Colonic mucosa (tissue), 4 donors: ENCODE measurements at places on chromosomes 1 and 21.

- H3K27ac ChIP-seq: peak overlapping the region; percentile 43
- H3K36me3 ChIP-seq: no peaks in the 10 kb centered on the region
- no peaks in the 10 kb centered on the region for H3K4me1 ChIP-seq
- peak overlapping the region; percentile 40 for H3K4me3 ChIP-seq
- peaks cover 25% of the 10 kb centered on the region for H3K27me3 ChIP-seq
- no peak for DNase-seq
These were observed 1.5 kb downstream of the TGFB2 start for GRCh38 chr1:218346391-218347204.

GRCh38 chr1:17851056-17851455 lies 95.9 kb downstream of the ACTL8 start:
- H3K36me3 ChIP-seq: no peaks in the 10 kb centered on the region
- H3K27ac ChIP-seq: no peak overlapping the region
- no peaks in the 10 kb centered on the region for H3K27me3 ChIP-seq
- H3K4me1 ChIP-seq: no peaks in the 10 kb centered on the region
- H3K4me3 ChIP-seq: no peak overlapping the region

DNA sequence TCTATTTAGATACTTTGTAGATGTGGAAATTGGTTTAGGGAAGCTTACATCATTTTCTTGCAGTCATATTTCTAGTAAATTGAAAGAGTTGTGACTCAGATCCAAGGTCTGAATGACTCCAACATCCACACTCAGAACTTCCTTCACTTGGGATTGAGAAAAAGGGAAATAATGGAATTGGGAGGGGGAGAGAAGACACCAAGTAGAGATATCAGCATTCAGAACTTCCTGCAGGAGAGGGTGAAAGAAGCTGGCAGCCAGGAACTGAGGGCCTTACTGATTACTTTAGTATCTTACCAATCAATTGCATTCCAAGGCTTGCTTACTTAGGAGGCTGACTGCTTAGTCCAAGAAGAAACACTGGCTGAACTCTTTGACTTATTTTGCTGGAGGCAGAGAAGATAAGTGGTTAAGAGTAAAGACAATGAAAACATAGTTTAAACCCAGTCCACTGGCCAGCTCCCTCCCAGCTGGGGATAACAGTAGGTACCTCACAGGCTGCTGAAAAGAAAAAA lies 21.7 kb downstream of the APP start:
- no peak for DNase-seq
- no peaks in the 10 kb centered on the region for H3K27me3 ChIP-seq
- H3K36me3 ChIP-seq: no peaks in the 10 kb centered on the region

DNA sequence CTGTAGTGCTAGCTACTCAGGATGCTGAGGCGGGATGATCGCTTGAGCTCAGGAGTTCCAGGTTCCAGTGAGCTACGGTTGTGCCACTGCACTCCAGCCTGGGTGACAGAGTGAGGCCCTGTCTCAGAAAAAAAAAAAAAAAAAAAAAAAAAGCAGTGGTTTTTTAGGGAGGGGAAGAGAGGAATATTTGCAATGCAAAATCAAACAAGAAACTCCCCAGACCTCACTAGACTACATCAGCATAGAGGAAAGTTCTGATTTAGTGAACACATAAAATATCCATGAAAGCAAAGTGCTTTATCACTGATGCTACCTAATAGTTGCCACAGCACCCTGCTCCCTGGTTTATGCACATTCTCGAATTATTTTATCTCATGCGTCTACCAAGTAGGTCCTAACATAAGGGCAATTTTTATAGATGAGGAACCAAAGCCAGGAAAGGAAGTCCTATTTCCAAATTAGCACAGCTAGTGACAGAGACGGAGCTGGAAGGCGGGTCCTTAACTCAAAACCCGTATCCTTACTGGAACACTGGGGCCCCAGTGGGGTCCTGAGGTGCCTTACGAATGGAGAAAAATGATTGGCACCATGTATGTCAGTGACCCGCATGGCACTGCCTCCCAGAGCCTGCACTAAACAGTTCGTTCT lies 50.7 kb upstream of the GPR157 start:
- peaks cover 5% of the 10 kb centered on the region for H3K27me3 ChIP-seq
- H3K4me1 ChIP-seq: peaks cover 14% of the 10 kb centered on the region
- DNase-seq: no peak
- peak overlapping the region; percentile 18 for H3K27ac ChIP-seq

- H3K36me3 ChIP-seq: no peaks in the 10 kb centered on the region
- DNase-seq: no peak
- no peaks in the 10 kb centered on the region for H3K27me3 ChIP-seq
These were observed 33.3 kb upstream of the CNTN2 start for GRCh38 chr1:205009670-205010069.

- H3K27ac ChIP-seq: no peak overlapping the region
- no peaks in the 10 kb centered on the region for H3K27me3 ChIP-seq
- H3K4me1 ChIP-seq: no peaks in the 10 kb centered on the region
- DNase-seq: no peak
- H3K4me3 ChIP-seq: no peak overlapping the region
These were observed 49.8 kb downstream of the KCNJ15 start for GRCh38 chr21:38306433-38307141.

DNA sequence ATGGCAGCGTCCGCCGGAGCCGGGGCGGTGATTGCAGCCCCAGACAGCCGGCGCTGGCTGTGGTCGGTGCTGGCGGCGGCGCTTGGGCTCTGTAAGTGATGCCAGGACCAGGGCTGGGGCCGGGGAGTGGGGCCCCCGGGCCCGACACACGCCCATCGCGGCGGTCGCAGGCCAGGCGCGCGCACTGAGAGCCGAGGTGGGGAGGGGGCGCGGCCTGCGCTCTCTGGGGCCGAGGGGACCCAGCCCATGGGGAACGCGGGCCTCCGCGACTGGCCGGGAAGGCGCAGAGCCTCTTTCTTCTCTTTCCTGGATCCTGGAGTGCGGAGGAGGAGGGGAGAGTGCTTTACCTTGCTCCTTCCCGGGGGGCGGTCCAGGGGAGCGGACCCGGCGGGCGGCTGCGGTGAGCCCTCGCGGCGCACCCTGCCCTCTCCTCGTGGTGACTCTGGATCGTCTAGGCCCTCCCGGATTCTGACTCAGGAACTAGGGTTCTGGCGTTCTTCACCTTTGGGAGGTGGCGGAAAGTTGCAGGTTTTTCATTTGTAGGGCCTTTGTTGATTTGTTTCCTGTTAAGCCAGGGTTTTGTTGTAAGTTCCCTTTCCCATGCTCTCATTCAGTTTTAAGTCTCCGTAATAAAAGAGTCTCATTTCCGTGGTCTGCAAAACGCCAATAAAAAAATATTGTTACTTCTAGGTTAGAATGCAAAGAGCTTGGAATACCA lies 529 bp downstream of the MPZL1 start:
- H3K27me3 ChIP-seq: no peaks in the 10 kb centered on the region
- H3K36me3 ChIP-seq: no peaks in the 10 kb centered on the region
- peak; percentile 67 for DNase-seq
- H3K27ac ChIP-seq: peak overlapping the region; percentile 90
- no peaks in the 10 kb centered on the region for H3K4me1 ChIP-seq
- peak overlapping the region; percentile 99 for H3K4me3 ChIP-seq

GRCh38 chr1:6911974-6912373 lies 126.7 kb downstream of the CAMTA1 start:
- no peaks in the 10 kb centered on the region for H3K36me3 ChIP-seq
- H3K27me3 ChIP-seq: no peaks in the 10 kb centered on the region
- H3K4me1 ChIP-seq: no peaks in the 10 kb centered on the region
- H3K4me3 ChIP-seq: no peak overlapping the region
- no peak for DNase-seq
- H3K27ac ChIP-seq: no peak overlapping the region

DNA sequence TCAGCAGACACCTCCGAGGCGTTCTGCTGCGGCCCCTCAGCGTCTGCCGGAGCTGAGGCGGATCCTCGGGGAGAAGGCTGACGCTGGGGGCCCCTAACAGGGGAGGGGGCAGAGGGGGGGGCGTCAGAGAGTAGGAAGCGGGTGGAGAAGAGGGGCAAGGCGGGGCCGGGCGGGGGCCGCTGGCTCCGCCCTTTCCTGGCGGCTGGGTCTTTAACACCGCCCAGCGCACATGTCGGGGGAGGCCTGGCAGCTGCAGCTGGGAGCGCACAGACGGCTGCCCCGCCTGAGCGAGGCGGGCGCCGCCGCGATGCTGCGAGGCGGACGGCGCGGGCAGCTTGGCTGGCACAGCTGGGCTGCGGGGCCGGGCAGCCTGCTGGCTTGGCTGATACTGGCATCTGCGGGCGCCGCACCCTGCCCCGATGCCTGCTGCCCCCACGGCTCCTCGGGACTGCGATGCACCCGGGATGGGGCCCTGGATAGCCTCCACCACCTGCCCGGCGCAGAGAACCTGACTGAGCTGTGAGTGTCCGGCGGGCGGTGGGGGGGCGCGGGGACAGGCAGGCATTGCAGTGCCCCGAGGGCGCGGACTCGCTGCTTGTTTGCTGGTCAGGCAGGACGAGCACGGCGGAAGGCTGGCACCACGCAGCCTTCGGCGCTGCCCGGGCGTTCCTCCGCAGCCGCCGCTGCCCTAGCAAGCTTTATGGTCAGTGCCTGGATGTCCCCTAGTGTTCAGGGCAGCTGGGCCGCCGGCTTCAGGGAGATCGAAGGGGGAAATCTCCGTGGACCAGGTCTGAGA lies at the start of gene NTRK1:
NTRK1 (plus strand) TSS at position 238 of the 796 bp plus-strand sequence; CDS start at position 308, 70 bp downstream.
- H3K4me3 ChIP-seq: peak within 1 kb of the TSS; percentile 27
- H3K27me3 ChIP-seq: peaks cover 43% of the 10 kb centered on the region
- H3K27ac ChIP-seq: no peak within 1 kb of the TSS
- no peaks in the 10 kb centered on the region for H3K36me3 ChIP-seq
- DNase-seq: peak; percentile 24
- peaks cover 7% of the 10 kb centered on the region for H3K4me1 ChIP-seq

DNA sequence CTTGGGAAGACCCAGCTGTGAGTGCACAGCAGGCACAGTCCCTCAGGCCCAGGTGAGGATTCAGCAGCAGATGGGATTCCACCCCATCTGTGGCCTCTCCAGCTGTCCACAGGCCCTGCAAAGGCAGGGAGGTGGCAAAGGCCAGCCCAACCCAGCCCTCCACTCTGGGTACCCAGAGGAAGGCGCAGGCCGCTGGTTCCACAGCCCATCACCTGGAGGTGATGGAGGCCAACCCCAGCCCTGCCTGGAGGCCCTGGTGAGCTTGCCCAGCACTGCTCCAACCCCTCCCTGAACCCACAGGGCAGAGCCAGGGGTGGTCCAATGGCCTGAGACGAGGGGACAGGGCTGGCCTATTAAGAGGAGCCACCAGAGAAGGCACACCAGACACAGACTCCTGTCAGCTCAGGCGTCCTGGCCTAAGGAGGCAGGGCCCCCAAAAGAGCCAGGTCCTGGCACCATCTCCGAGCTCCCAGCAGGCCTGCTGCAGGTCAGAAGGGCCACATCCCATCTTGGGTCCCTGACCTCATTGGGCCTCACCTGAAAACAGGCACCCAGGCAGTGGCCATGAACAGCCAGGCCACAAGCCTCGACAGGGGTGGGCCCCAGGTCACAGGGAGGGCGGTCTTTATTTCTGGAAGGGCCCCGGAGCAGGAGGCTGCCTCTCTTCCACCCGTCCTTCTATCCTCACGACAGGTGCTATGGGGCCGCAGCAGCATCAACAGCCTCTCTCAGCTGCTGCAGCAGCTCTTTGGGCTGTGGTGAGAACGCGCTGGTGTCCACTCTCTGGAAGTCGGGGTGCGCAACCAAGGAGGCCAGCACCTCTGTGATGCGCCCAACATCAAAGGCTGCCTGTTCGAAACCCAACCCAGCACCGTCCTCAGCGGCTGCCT lies 3.2 kb downstream of the JMJD4 start:
- H3K4me3 ChIP-seq: no peak overlapping the region
- H3K27ac ChIP-seq: no peak overlapping the region
- peak; percentile 14 for DNase-seq
- H3K4me1 ChIP-seq: peaks cover 18% of the 10 kb centered on the region
- H3K36me3 ChIP-seq: peaks cover 13% of the 10 kb centered on the region
